ENCODE measurements at places on chromosomes 3 and 15.

GRCh38 chr15:95267481-95267880 is 1036.1 kb downstream of the MCTP2 start:
- peak; percentile 53 for DNase-seq

GRCh38 chr3:117495620-117496019 is 786.0 kb downstream of the TUSC7 start:
- no peak for DNase-seq

GRCh38 chr3:86654806-86655460 is 336.0 kb downstream of the VGLL3 start:
- DNase-seq: no peak

- no peak for DNase-seq
These were observed 138.6 kb downstream of the LSAMP start for GRCh38 chr3:116306720-116307119.

GRCh38 chr3:9135930-9136525 is 113.4 kb downstream of the SRGAP3 start:
- no peak for DNase-seq

DNA sequence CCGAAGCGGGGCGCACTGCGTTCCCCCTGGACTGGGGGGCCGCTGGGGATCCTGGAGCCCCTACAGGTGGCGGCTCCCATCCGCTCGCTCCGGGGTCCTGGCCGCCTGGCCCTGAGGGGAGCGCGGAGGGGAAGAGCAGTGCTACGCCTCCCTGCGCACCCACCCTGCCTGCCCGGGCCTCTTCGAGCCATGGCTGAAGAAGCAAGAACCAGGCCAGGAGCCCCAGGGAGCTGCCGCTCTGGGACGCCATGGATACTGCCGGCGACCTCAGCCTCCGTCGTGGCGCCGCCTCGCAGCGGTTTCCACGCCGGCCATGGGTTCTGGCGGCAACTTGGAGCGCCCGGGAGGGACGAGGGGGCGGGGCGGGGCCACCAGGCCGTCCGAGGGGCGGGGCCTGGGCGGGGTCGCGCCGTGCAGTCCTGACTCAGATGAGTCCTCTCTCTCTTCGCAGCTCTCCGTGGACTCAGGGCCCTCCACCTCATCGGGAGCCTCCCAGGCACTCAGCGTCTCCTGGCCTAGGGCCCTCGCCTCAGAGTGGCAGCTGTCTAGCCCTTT is 50.9 kb downstream of the MYL3 start:
- peak; percentile 74 for DNase-seq

GRCh38 chr15:82621970-82622369 is 25.2 kb downstream of the CPEB1 start:
- peak; percentile 7 for DNase-seq

GRCh38 chr15:63077952-63078351 is 35.4 kb downstream of the TPM1 start:
- no peak for DNase-seq

DNA sequence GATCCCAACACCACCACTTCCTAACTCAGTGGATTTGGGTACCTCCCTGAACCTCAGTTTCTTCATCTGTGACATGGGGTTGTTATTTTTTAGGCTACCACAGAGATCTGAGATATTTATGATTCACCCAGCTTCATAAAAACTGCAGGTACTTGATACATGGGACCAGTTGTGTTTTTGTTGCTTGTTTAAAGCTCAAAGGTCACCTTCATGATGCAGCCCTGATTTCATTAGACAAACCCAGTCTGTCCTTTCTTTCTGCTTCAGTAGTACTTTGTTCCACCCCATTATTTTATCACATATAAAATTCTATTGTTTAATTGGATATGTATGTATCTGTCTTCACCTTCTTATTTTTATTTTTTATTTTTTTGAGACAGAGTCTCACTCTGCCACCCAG is 57.4 kb upstream of the C15orf61 start:
- no peak for DNase-seq

GRCh38 chr3:183252973-183253527 is at the start of gene B3GNT5:
TSS of gene B3GNT5 (plus strand) at chr3:183253253. CDS start at chr3:183269799, 16,546 bp downstream.
- no peak for DNase-seq

- no peak for DNase-seq
These were observed 329.7 kb downstream of the RORA start for GRCh38 chr15:60899322-60899966.

DNA sequence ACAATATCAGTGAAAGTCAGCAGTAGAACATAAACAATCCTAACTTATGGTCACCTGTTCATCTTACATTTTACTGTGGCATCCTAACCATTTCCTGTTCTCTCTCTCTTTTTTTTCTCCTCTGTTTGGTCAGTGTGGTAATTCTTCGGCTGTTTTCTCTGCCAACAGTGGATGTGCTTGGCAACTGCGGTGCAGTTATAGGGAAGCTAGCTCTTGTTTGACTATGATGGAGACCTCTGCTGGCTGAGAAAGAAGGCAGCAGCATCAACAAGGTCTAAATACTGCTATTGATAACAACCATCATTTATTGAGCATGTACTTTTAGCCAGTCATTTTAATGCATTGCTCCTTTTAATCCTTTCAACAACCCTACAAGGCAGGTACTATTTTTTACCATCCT is 723 bp upstream of the DRD3 start:
- peak; percentile 45 for DNase-seq

DNA sequence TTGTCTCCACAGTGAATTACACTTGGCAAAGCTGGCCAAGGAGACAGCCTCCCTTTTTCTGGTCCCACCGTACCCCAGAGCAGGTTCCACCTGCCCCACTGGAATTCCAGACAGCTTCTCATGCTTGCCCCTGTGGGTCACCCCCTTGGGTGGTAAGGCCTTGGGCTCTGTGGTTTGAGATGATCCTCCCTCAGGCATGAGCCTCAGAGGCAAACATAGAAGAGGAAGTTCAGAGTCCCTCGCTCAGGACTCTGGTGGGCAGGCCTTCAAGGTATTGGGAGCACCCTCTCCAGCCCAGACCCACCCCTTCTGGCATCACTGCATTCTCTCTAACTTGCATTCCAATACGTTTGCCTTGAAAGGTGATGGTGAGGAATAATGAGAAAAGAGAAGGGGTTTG is 17.6 kb upstream of the UBA7 start:
- no peak for DNase-seq

DNA sequence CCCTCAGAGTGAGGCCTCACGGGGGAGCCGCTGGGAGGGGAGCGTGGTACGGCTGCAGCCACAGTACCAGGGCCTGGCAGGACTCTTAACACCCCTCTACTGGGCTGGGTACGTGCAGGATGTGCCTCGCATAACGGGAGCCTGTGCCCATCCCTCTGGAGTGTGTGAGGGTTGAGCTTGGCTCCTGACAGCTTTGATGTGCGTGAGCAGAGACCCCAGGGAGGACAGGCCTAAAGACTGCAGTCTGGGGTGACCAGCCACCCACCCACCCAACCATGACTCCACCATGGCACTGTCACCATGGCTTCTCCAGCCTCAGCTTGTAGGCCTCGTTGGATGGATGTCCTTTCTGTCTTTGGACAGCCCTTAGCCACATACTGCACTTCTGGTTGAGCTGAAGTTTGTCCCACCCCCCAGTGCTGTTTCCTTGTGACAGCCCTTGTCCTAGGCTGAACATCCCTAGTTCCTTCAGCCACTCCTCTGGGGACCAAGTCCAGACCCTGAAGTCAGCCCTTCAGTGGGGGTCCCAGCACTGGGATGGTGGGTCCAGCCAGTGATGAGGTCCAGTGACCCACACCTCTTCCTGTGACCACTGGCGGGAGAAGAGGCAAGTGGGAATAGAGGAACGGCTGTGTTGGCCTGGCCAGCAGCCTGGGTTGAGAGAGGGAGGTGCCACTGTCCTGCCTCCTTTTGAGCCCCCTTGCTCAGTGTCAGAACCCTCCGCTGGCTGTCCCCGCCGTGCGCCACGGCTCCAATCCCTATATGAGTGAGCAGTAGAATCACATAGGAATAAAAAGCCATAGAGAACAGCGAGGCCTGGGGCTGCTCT is 6.1 kb downstream of the GLYCTK start:
- no peak for DNase-seq

DNA sequence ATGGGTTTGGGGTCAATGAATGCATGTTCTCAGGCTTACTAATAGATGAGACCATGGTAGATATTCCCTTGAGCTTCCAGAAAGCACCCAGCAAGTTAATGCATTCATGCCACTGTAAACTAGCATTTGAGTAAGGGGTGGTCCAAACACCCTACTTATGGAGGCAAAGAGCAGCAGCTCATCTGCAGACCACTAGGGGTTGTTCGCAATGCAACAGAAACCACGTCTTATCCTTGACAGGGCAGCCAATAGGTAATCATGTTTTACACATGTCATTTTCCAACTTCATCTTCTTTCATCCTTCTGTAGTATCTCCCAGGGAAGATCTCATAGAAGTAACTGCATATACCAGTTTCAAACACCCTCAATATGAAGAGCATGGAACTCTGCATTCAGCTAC is 330.2 kb downstream of the RORA start:
- DNase-seq: no peak

- DNase-seq: no peak
These were observed 28.8 kb downstream of the APBA2 start for GRCh38 chr15:28914483-28915023.

- no peak for DNase-seq
These were observed 5.2 kb upstream of the C3orf85 start for GRCh38 chr3:109131276-109131675.

DNA sequence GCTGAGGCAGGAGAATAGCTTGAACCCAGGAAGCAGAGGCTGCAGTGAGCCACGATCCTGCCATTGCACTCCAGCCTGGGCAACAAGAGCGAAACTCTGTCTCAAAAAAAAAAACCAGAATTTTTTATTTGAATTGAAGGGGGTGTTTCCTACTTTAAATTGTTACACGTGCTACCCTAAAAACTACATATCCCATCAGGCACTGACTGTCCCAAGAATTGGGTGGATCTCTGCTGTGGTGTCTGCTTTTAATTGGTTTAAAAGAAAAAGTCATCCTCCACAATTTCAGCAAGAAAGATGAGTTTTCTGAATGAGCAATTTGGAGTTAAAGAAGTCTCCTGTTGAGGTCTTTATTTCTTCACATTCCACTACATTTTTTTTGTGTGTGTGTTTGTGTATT is 2.1 kb downstream of the PDIA3 start:
- DNase-seq: peak; percentile 48

- DNase-seq: peak; percentile 27
These were observed 255.9 kb upstream of the CMC1 start for GRCh38 chr3:27985369-27986035.

DNA sequence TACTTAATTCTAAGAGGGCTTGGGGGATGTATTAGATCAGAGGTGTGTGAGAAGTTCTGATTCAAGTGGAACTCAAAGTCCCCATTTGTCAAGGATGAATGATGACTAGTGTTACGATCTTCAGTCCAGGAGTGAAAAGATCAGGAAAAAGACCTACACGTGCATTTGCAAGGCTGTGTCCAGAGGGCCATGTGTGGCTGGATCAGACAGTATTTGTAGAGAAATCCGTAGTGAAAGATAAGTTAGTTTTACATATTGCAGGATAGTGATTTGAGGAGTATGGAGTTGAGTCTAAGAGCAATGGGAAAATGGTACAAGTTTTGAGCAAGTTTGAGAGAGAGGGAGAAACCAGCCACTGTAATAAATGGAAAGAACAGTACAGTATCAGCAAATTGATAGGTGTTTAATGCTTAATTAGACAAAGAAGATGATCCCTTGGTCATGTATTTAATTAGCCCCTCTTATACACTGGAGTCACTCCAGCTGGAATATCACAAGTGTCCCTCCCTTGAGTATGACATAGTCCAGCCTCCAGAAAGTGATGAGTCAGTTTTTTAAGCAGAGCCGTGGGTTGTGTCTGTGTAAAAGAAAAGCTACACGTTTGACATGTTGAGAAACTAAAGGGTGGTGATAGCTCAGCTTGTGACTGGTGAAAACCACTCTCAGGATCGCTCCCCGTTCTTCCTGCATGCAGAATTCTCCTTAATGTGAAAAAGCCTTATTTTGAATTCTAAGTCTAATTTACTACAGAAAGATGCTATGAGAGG is 348.8 kb downstream of the ROBO1 start:
- no peak for DNase-seq

GRCh38 chr15:69862540-69862939 is 235.2 kb downstream of the TLE3 start:
- DNase-seq: peak; percentile 14

- DNase-seq: no peak
These were observed 157.3 kb upstream of the ABI3BP start for GRCh38 chr3:101150504-101150903.

GRCh38 chr3:3281024-3281423 is 101.5 kb upstream of the CRBN start:
- DNase-seq: no peak

DNA sequence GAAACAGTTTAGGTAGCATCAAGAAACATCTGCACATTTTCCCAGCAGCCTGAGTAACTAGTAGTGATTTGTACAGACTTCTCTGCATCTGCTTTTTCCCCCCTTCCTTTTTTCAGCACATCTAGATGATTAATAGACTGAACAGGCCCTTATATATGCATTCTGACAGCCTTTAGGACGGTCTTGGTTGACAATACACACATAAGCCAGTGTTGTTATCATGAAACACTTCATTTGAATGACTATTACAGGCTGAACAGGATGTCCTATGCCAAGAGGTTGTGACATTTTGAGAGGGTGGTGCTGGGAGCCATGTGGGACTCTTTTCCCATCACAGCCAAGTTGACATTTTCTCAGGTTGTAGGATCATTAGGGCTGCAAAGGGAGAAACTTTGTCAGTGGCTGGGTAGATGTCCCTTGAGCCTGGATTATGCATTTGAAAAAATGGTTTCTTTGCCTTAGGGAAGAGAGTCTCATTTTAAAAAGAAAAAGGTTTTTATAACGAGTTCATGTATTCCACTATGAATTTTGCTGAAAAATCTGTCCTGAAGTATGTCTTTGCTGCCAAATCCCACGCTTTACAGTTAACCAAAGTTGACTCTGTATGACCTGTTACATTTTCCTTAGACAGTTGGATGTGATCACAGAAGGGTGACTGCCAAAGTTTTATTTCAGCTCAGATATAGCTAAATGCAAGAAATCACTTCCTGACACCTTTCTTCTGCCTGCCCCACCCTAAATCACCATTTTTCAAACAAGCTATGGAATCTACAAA is 73.7 kb downstream of the FILIP1L start:
- DNase-seq: peak; percentile 80

DNA sequence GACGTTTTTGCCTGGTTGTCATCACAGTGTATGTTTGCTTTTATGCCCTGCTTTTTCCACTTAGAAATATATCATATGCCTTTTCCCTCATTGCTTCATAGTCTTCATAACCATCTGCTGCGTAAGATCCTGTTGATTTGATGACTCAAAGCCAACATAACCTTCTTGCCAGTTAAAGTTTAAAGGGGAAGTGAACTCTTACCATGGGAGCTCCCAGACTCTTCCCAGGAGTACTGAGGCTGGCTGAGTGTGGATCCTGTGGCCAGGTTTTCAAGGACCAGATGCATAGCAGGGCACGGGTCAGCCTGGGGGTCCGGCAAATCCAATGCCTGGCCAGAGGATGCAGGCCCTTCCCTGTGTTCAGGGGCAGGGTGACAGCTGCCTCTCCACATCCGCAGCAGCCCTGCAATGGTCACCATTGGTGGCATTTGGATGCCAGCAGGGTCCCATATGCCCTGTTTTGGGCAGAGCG is 42.0 kb upstream of the SACM1L start:
- DNase-seq: peak; percentile 91

DNA sequence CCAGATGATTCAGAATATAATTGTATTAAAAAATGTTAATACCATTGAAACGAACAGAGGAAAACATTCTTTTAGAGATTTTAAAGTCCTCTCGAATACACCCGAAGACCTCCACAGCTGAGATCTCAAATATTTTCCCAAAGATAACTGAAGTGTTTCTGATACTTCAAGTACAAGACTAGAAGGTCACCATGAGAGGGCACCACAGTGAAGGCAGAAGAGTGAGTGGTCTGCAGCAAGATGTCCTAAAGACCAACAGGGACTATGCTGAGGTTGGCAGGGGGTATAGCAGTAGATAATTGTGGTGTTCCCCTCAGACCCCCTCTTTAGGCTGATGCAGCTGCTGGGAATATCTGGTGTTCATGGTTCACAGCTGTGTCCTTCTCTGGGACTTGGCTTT is 156.5 kb downstream of the PDCD6IP start:
- DNase-seq: peak; percentile 31

All from EH (cell line).